Stimulated activated naive CD4-positive, alpha-beta T cell (primary cell): ENCODE measurements at places on chromosomes 12 and 14.

DNA sequence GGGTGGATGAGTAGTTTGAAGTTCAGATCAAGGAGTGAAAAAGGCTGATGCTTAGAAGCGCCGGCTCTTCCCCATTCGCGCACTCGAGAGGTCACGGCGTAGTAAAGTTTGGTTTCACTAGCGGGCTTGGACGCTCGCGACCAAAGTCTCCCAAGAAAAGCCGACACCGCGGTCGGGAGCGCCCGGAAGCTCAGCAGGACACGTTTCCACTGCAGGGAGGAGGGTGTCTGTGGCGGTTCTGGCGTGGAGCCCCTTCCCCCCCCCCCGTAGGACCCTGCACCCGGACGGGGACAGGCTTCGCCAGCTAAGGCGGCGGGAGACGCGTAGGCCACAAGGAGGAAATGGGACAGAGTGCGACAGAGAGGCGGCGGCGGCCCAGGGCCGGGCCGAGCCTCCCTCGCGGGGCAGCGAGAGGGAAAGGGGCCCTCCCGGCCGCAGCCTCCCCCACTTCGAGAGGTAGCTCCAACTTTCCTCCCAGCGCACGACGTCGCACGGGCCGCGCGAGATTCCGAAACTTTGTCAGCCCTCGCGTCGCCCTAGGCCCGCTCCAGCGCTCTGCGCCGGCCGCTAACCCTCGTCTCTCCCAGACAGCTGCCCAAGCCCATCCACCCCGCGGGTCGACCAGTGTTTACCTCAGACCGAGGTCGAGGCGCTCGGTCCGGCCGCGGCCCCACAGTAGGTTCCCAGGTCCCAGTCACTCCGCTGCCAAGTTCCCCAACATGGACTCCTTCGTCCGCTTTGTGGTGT, 480 bp downstream of the SCAF11 start:
- DNase-seq, result peak; percentile 69

- DNase-seq, result no peak
Measured at GRCh38 chr12:32039347-32039746, 67.3 kb upstream of the BICD1 start.

DNA sequence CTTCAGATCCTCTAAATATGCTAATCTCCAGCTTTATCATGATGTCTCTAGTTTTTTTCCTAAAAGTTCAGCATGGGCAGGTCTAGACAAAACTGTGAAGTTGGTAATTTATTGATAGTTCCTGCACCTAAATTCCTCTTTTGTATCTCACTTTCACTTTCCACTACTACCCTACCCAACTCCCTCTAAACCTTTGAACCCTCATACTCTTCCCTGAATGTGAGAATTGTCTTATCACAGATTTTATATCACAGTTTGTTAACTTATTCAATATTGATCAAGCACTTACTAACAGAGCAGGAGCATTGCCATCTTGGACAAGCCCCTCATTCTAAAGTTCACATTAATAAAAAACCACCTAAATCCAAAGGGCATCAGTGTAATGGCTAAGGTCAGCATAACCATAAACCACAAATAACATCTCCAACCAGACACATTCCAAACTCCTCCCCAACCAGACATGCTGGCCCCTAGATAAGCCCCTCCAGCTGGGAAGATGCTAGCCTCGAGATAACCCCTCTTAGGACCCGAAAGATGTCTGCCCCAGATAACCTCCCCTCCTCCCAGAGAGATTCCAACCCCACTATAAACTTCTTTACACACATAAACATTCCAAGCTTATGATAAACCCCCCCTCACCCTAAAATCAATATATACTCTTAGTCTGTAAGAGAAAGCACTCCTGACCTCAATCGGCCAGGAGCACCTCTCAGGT, 78.7 kb downstream of the FSCB start:
- no peak for DNase-seq

DNA sequence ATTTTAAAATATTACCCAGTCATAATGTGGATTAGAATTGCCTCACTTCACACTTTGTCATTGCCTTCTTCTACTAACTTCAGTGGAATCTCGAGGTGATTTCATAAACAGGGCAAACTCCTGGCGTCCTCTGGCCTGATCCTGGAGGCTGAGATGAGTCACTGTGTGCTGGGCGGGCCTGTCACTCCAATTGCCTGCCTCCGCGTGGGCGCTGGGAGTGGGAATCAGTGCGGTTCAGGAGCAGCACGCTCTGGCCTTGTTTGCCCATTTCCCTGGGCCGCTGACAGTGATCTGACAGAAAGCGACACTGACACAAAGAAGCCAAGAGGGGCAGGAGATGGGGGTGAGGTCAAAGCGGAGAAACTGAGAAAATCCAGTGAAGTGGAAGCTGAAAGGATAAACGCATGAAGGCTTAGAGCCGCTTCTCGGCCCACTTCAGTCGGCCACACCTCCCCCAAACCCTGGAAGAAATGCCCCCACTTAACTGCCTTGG, 29.7 kb downstream of the LGR5 start:
- DNase-seq, result no peak

GRCh38 chr12:65742018-65743010, 82.0 kb upstream of the HMGA2 start:
- no peak for DNase-seq

- peak; percentile 10 for DNase-seq
Measured at GRCh38 chr12:109393437-109394345, 46.0 kb downstream of the MYO1H start.

GRCh38 chr14:33996462-33996861, 45.6 kb upstream of the EGLN3 start:
- DNase-seq, result no peak

- DNase-seq, result no peak
Measured at GRCh38 chr12:95083938-95084337, 10.5 kb upstream of the NR2C1 start.

GRCh38 chr14:69560826-69561225, 13.8 kb downstream of the CCDC177 start:
- no peak for DNase-seq

GRCh38 chr12:26157001-26157400, 32.2 kb upstream of the BHLHE41 start:
- DNase-seq, result no peak

DNA sequence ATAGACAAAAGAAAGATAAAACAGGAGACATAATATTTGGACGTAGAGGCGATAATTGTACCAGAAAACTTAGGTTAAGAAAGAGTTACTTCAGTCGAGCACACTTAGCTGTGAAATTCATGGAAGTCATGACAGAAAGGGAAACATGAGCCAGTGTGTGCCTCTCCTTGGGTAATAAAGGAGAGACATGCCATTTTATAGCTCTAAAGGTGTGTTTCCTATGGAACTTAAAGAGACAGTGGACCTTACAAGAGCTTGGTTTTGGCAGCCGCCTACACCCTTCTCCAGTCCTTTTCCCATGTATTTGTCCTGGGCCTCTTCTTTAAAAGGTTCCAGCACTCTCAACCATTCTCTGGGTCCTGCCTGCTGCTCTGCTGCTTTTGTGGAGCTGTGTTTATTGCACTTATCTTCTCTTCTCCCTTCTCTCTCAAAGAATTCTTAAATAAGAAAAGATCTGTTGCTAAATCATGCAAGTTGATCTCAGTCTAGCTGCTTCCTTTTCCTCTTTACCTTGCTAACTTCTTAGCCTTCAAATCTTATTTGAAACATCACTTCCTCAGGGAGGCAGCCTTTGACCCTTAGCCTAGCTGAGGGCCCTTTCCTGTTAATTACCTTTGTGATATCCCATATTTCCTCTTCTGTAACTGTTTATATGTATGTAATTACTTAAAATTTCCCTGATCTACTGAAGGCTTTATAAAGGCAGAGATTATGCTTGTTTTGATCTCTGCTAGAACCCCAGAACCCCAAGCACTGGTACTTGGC, 81.8 kb upstream of the EVL start:
- DNase-seq, result no peak

DNA sequence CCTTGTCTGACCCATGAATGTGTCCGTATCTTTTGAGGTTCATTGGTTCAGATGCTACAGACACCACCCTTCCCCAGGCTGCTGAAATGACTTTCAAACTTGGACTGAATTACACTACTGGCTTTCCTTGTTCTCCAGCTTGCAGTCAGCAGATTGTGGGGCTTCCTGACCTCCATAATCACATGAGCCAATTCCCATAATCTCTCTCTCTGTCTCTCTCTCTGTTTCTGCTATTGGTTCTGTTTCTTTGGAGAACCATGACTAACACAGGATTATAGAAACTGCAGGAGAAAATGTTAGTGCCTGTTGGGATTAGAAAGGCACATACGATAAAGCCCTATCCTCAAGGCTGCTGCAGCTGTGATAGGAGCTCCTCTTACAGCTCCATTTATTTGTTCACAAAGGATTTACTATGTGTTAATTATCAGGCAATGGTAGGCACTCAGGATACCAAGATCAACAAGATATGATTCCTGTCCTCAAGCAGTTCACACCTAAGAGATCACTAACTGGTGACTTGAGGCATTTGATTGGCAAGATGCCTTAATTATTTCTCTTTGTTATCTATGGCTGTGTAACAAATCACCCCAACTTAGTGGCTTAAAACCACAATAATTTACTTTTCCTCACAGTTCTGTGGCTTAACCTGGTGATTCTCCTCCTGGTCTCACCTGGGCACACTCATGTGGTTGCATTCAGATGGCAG, 10.2 kb upstream of the NYNRIN start:
- DNase-seq, result no peak

- DNase-seq, result peak; percentile 24
Measured at GRCh38 chr12:62604373-62604772, 137.7 kb downstream of the MON2 start.
